ENCODE measurements at places on chromosomes 12 and 14.

- DNase-seq, result no peak
Measured at GRCh38 chr12:8913702-8914032, 642 bp upstream of the PHC1 start.

DNA sequence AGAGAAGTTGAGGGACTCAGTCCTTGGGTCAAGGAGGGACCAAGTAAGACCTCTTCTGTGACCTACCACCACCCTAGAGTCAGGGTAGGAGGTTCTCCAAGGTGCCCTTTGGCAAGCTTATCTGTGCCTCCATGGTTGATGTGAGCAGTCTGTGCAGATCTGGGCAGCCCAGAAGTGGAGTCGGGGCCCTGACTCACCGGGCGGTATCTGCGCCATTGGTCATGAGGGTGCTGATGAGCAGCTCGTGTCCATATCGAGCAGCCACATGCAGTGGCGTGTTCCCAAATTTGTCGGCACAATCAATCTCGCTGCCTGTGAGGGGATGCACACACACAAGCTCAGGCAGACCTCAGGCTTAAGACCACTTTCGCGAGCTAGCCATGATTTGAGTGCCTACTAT lies 5.1 kb downstream of the ANKRD52 start:
- DNase-seq, result no peak

DNA sequence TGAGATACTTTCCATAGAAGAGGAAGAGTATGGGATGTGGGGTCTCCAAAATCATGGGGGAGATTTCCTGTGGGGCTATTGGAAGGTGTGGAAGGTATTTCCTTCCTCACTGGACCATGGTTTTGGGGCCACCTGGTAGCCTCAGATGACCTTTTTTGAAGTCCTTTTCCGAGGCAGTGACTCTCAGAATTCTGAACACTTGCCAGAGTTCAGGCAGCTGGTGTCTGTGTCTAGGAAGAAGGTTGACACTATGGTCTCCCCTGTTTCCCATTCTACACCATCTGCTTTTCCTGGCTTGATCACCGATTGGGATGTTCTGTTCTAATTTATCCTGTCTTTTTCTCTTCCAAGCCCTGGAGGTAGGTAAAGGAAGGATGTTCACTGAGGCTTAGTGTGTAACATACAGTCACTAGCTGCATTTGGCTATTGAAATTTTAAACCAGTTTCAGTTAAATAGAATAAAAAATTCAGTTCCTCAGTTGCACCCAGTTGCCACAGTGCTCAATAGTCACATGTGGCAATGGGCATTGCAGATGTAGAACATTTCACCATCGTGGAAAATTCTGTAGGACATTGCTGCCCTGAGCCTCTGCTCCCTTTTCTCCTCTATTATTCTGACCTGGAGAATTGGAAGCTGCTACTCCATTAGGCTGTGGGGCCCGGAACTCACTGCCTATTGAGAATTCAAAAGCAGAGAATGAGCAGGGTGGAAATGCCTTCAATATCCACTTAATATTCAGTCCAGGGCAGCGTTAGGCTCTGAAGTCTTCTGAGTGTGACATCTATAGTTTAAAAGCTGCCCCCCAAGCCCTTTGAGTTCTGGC lies 11.0 kb upstream of the PLEKHG3 start:
- no peak for DNase-seq

DNA sequence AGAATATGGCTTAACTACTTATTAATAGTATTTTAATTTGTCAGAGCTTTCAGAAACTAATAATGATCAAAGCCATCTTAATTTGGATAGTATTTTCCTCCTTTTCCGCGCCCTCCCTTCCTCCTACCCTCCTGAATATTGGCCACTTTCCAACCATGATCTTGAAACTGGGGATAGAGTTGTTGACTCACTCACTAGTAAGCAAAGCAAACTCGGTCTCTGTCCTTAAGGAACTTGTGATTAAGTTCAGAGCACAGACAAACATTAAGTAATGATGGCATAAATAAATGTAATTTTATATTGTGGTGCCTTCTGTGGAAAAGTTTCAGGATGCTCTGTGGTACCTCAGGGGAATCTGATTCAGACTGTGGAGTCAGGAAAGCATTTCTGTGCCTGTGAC lies 75.7 kb downstream of the LRRK2 start:
- DNase-seq, result no peak

- no peak for DNase-seq
Measured at GRCh38 chr12:23753628-23754365, 195.7 kb downstream of the SOX5 start.

GRCh38 chr12:85092814-85093370 lies 56.7 kb downstream of the LRRIQ1 start:
- no peak for DNase-seq
